ENCODE measurements at places on chromosomes 13 and 19.

GRCh38 chr19:35478794-35479677 lies 11.2 kb downstream of the KRTDAP start:
- DNase-seq: no peak

DNA sequence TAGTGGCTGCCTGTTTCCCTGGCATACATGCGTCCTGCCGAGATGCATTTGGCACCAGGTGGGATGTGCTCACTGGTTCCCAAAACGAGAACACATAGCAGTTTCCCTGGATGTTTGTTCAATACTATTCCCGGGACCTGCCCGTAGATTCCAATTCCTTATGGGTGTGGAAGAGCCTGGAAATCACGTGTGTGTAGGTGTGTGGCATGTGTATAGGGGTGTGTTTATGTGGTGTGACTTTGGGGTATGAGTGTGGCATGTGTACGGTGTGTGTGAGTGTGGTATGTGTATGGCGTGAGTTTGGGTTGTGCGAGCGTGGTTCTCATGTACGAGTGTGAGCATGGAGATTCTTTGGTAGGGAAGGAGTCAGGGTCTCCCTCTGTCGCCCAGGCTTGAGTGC lies 2.9 kb upstream of the F7 start:
- no peak for DNase-seq

- no peak for DNase-seq
These were observed 222.9 kb downstream of the SLITRK5 start for GRCh38 chr13:87894059-87894458.

DNA sequence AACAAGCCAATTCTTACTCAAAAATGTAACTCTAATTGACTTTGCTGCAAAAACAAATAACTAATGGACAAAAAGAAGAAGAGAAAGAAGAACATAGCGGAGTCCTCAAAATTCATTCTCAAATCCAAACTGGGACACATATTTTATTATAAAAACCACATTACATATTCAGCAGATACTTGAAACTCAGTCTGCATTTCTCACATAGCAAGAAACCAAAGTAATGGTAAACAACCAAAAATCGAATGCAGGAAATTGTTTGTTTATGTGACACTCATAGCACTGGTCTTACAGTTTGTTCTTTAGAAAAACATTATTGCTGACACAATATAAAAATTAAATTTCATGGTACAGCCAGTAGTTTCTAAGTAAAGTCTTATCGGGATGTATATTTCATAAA lies 789.8 kb downstream of the SLITRK6 start:
- DNase-seq: no peak

- no peak for DNase-seq
These were observed 10.2 kb downstream of the TRAPPC5 start for GRCh38 chr19:7690779-7691258.

GRCh38 chr19:44785271-44785670 lies 7.6 kb downstream of the CBLC start:
- no peak for DNase-seq
